ENCODE measurements at places on chromosomes 2 and 18.

DNA sequence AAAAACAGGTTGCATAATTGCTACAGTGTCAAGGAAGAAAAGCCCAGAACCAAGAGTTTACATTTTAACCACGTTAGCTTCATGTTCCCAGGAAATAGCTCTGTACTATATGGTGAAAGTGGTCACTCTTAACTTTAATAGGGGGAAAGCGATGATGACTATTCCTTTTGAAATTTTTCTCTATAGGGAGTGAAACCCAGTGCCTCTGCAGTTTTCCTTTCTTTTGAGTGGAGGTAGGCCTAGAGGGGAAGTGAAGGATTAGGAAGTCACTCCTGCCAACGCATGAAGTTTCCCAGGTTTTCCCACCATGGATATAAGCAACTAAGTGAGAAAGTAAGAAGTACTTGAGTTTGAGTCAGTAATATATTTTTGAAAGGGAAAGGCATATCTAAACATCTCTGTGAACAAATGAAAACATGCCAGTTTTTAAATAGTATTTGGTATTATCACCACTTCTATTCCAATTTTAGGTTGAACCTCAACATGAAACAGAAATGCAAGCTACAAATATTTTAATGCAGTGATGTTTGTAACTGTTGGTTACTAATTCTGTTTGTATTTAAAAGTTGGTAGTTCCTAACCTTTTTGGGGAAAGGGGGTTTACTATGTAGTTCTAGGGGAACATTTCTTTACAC is 91.9 kb downstream of the VRK2 start:
- no peak for DNase-seq

- no peak for DNase-seq
These were observed 26.4 kb downstream of the ZNF516 start for GRCh38 chr18:76468345-76469304.

DNA sequence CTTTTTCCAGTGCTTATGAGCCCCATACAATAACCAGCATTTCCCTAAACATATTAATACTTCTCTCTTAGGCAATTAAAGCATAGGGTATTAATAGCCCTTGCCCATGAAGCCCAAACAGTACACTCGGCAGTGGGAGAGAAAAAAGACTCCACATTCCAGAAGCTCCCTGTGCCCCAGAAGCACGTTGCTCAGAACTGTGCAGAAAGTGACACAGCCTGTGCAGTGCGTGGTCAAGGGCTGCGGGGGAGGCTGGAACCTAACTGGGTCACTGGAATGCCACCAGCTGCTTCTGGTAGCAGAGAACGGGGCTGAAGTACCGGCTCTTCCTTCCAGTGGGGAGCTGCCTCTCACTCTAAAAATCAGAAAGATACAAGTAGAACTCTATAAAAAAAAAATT is 32.7 kb downstream of the EIPR1 start:
- DNase-seq = no peak

- no peak for DNase-seq
These were observed 259.1 kb upstream of the RBMS1 start for GRCh38 chr2:160752475-160753330.

DNA sequence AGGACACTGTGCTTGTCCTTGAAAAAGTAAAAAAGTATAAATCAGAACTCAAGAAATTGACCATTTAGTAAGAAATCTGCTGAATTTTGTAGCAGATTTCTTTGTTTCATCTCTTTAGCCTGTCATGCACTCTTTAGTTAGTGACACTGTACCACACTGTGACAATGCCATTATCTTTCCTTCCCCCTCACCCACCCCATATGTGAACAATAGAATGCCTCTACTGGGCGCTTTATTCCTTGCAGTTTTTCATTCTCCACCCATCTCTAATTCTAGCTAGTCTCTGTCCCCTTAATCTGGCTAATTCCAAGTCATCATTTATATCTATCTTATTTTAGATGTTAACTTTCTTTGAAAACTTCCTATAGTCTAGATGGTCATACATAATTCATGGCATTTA is 241.0 kb downstream of the LRP1B start:
- no peak for DNase-seq

DNA sequence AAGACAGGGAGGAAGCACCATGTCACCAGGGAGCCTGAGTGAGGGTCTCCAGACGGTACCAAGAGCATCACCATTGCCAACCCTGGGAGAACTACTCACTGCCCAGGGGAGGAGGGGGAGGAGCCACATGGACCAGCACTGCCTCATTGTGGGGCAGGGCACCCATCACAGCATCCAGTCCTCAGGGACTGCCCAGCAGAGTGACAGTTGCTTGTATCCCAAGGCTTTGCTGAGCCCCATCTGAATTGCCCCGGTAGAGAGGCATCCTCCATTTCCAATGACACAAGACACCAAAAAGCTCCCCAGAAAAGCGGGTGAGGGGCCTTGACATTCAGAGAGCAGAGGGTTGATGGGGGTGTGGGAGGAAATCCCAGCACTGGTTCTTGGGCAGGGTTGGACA is 6.8 kb upstream of the CIB4 start:
- no peak for DNase-seq

DNA sequence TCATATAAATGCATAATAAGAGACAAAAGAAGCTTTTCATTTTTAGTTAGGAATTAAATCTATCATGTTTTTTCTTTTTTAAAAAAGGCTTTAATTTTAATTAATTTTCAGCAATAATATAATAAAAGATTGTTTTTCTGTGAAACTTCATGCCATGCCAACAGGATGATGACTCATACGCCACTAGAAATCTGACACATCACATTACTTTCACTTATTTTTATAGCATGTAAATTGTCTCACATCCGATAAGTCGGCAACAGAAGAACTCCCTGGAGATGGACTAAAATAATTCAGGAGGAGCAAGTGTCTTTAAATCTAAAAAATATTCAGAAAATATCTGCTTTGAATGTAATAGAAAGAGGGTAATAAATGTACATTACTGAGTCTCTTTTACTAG is 1024.2 kb upstream of the ACVR2A start:
- DNase-seq = no peak

DNA sequence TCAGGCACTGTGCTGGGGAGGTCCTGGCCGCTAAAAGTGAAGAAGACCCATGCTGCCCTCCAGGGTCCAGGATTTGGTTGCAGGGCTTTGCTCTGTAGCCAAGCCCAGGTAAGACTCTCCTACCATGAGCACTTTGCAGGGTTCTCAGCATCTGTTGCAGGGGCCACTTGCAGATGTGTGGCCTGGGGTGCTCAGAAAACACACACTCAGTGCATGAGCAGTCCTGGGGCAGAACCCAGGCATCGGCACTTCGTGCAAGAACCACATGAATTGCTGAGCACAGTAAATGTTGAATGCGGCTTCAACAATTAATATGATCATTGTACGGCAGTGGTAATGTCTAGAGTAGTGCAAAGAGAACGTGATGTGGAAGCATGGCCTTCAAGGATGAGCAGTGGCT is 98.5 kb upstream of the SMIM21 start:
- no peak for DNase-seq

- no peak for DNase-seq
These were observed 39.1 kb downstream of the ACKR3 start for GRCh38 chr2:236608710-236609109.

GRCh38 chr2:20281876-20282275 is 56.9 kb upstream of the SDC1 start:
- DNase-seq = no peak

GRCh38 chr2:219405958-219406860 is 12.0 kb upstream of the DES start:
- no peak for DNase-seq

DNA sequence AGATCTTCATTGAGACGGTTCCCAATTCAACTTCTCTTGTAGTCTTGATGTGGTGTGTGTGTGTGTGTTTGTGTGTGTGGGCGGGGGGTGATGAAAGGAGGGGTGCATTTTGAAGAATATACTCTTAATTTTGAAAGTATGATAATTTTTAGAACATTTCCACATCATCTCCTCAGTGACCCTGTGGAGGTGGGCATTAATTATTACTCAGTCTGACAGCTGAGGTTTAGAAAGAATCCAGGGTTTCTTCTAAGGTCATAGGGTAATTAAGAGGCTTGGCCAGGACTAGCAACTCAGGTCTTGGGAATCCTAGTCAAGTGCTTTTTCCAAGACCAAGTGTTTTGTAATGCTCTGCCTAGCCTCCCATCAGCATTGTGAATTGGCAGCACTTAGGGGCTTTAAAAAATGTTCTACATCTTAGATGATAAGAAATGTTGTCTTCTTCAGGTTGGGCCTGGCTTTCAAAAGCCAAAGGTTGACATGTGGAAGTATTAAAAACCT is 100.5 kb downstream of the SPTBN1 start:
- DNase-seq = no peak

All from GM12891 (cell line).